ENCODE measurements at places on chromosomes 3 and 15. TPM values are rescaled to one million over a fixed set of nuclear protein-coding genes. Genes with fewer than 3 reads are reported as not detected.

- no peaks in the 10 kb centered on the region for H3K27me3 ChIP-seq
- no peaks in the 10 kb centered on the region for H3K36me3 ChIP-seq
- DNase-seq: no peak
- H3K4me1 ChIP-seq: no peaks in the 10 kb centered on the region
- no peak overlapping the region for H3K27ac ChIP-seq
Observed at GRCh38 chr3:11254876-11255275, 17.3 kb upstream of the ATG7 start.

DNA sequence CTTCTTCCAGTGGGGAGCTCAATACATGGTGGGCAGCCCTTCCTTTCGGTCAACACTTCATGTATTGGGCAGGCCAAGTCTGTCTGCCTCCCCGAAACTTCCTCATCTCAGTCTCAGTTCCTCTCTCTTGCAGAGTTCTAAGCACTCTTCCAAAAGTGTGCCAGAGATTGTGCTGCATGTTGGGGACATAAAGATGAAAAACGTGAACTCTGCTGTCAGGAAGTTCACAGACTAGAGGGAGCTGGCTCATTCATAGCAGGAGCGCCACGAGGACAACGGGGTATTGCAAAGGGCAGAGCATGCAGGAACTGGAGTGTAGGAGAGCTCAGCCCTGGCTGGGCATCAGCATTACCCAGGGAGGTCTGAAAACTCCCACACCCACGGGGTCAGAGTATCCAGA, 15.3 kb upstream of the EPHB3 start:
- no peak for DNase-seq
- H3K36me3 ChIP-seq: no peaks in the 10 kb centered on the region
- H3K4me3 ChIP-seq: no peak overlapping the region
- no peak overlapping the region for H3K27ac ChIP-seq

- no peaks in the 10 kb centered on the region for H3K36me3 ChIP-seq
- no peaks in the 10 kb centered on the region for H3K4me1 ChIP-seq
- DNase-seq: no peak
Observed at GRCh38 chr3:158532099-158532734, 38.8 kb upstream of the MLF1 start.

GRCh38 chr15:46409841-46410301, 775.0 kb downstream of the SQOR start:
- H3K4me3 ChIP-seq: no peak overlapping the region
- no peaks in the 10 kb centered on the region for H3K27me3 ChIP-seq
- H3K36me3 ChIP-seq: no peaks in the 10 kb centered on the region
- no peak for DNase-seq
- no peak overlapping the region for H3K27ac ChIP-seq

GRCh38 chr15:70264014-70264582, 166.4 kb upstream of the TLE3 start:
- no peaks in the 10 kb centered on the region for H3K27me3 ChIP-seq
- no peak overlapping the region for H3K4me3 ChIP-seq
- no peak overlapping the region for H3K27ac ChIP-seq
- DNase-seq: no peak
- H3K4me1 ChIP-seq: peaks cover 23% of the 10 kb centered on the region

DNA sequence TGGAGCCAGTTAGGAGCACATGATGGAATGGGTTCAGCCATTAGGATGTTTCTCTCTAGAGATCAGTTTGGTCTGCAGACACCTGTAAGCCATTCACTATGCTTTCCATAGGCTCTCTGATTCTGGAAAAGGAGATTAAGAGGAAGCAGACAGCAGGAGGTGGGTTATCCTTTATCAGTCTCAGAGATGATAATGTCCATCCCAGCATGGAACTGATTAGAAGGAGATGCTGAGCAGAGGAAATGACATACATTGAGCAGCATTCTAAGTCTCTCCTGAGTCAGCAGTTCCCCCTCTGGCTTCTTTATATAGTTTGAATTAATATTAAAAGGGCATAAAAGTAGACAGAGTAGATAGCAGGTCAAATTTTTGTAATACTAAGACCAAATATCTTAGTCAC, 591.1 kb downstream of the GBE1 start:
- H3K4me1 ChIP-seq: no peaks in the 10 kb centered on the region
- no peaks in the 10 kb centered on the region for H3K27me3 ChIP-seq
- DNase-seq: no peak
- H3K27ac ChIP-seq: no peak overlapping the region

DNA sequence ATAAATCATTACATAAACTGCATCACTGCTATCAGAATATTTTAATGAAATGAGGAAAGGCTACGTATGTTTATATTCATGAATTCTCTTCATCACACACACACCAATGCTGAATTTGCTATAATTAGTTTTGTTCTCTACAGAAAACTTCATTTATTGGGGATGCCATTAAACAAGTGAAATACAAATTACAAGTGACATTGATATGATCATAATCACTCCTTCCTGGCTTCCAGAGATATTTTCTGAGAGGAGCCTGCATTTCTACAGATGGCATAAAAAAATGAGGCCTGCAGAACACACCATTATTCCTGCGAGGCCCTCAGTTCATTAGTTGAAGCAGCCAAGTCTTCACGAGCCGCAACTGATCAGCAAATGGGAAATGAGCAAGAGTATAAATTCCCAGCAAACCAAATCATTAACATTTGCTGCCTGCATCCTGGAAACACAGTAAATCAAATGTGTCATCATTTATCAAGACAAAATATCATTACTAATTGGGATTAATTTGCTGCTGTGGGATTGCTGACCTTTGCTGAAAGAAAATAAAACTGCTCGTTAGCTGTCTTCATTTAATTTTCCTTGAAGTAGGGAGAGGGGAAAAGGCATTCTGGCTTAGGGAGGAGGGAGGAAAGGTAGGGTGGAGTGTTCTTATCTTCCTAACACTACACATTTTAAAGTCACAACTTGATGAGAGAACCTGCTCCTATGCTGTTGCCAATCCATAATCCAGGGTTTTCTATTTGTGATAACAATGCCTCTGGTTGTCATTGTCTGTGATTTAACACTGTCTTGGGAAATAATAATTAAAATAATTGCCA, 921.9 kb downstream of the SQOR start:
- H3K4me3 ChIP-seq: no peak overlapping the region
- H3K36me3 ChIP-seq: no peaks in the 10 kb centered on the region
- H3K27ac ChIP-seq: no peak overlapping the region

- no peaks in the 10 kb centered on the region for H3K4me1 ChIP-seq
- no peak overlapping the region for H3K4me3 ChIP-seq
- no peak for DNase-seq
- no peaks in the 10 kb centered on the region for H3K36me3 ChIP-seq
- H3K27ac ChIP-seq: no peak overlapping the region
- no peaks in the 10 kb centered on the region for H3K27me3 ChIP-seq
Observed at GRCh38 chr3:45280971-45281370, 54.9 kb upstream of the TMEM158 start.

DNA sequence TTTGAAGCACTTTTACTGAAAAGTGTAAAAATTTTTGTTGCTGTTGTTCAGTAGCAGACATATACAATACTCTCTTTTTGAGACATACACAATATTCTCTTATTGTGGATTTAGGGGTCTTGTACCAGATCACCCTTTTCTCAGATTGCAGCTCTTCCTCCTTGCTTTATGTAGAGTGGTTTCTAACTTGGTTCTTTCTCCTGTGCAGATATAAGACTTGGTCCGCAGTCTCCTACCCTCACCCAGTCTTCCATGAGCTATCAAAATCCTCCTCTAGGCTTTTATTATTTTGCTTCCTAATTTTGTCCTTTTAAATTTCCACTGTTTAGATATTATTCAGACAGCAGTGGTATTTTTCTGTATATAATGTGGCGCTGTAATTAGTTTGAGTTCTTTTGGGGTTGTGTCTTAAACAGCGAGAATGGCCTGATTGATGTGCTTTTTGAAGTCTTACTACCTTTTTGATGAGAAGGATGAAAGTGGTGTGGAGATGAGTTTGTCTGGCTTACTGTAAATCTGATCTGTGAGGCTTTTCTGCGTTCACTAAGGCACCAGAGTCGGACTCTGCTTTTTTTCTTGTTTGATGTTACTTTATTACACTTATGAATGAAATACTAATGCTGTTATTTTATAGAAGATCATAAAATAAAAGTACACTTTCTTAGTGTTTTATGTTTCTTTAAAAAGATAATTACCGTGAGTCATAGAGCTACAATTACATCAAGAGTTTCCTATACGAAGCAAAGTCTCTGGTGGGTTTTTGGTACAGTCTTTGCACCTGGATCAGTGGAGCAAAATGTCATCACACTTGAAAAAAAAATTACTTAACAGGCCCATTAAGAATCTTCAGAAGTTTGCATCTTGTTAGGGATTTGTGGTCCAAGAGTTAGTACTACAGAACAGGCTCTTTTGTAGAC, 27.8 kb downstream of the FNDC3B start:
- H3K36me3 ChIP-seq: no peaks in the 10 kb centered on the region
- no peaks in the 10 kb centered on the region for H3K27me3 ChIP-seq
- no peak overlapping the region for H3K27ac ChIP-seq
- no peaks in the 10 kb centered on the region for H3K4me1 ChIP-seq

DNA sequence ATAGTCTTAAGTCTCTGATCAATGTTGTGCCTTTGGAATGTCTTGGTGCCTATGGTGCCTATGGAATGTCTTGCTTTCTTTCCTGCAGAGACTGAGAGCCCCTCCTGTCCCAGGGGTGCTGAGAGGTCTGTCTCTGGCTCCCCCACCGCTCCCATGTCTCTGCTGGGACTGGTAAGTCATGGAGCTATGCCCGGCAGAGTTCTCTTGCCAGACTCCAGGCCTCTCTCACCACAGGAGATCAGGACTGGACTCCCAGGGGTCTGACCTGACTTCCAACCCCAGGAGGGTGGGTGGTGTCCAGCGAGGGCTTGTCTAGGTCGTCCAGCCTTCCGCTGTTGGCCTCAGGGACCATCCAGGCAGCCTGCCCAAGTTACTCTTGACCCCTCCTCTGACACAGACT, 14.0 kb upstream of the CYP11A1 start:
- no peaks in the 10 kb centered on the region for H3K36me3 ChIP-seq
- H3K27ac ChIP-seq: no peak overlapping the region
- DNase-seq: no peak
- peaks cover 32% of the 10 kb centered on the region for H3K4me1 ChIP-seq

DNA sequence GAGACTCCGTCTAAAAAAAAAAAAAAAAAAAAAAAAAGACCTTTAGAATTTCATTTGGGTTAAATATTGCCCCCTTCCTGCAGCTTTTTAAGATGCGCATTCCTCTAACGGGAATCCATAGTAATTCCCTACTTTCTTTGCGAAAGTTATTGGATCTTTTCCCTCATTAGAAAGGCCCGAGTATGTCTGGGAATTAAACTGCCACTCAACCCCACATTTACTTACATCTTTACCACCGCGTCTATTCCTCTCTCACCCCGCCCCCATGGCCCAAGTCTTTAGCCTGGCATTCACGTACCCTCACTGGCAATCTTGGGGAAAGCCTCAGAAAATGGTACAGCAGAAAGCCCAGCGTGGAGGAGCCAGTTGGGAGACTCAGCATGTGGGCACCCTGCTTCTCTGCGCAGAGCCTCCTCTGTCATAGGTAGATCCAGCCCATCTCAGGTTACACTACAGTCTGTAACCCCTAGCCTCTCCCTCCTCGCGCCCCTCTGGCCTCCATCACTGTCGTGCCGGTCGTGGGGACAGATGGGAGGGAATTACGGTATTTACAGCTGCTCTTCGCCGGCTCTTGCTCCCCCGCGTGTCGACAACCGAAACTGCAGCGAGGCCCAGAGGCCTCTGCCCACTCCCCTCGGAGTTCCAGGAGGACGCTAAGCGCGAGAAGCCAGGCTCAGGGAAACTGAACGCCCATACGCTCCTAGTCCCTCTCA, 6.4 kb upstream of the ANKDD1A start:
- H3K36me3 ChIP-seq: no peaks in the 10 kb centered on the region
- H3K4me1 ChIP-seq: peaks cover 21% of the 10 kb centered on the region
- DNase-seq: peak; percentile 79
- peak overlapping the region; percentile 38 for H3K4me3 ChIP-seq
- H3K27me3 ChIP-seq: no peaks in the 10 kb centered on the region

- no peaks in the 10 kb centered on the region for H3K4me1 ChIP-seq
- no peaks in the 10 kb centered on the region for H3K27me3 ChIP-seq
- DNase-seq: no peak
- H3K4me3 ChIP-seq: no peak overlapping the region
- H3K36me3 ChIP-seq: no peaks in the 10 kb centered on the region
Observed at GRCh38 chr15:81504170-81504905, 130.3 kb upstream of the TMC3 start.

GRCh38 chr3:101414121-101414520, 93.7 kb upstream of the IMPG2 start:
- DNase-seq: no peak
- no peak overlapping the region for H3K4me3 ChIP-seq
- H3K27ac ChIP-seq: no peak overlapping the region
- H3K27me3 ChIP-seq: no peaks in the 10 kb centered on the region

- no peaks in the 10 kb centered on the region for H3K27me3 ChIP-seq
- no peaks in the 10 kb centered on the region for H3K36me3 ChIP-seq
- H3K27ac ChIP-seq: no peak overlapping the region
- H3K4me1 ChIP-seq: no peaks in the 10 kb centered on the region
Observed at GRCh38 chr3:153180860-153181372, 18.9 kb downstream of the RAP2B start.

DNA sequence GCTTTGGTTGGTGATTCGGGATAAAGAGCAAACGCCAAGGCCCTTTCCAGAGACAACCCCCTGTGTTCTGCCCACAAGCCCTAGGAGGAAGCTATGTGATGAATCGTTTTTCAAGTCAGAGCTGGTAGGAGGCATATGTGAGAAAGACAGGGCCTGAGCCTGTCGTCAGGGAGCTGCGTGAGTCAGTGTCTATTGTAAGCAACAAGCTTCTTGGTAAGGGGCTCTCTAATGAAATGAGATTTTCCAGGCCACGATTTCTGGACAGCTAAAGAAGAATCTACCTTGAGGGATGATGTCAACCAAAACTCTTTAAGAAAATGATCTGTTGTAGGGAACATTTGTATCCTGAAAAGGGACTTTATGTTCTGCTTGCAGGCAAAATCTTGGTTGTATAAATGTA, 318.9 kb upstream of the IL12A start:
- no peaks in the 10 kb centered on the region for H3K4me1 ChIP-seq
- no peak overlapping the region for H3K27ac ChIP-seq
- H3K4me3 ChIP-seq: no peak overlapping the region
- H3K36me3 ChIP-seq: no peaks in the 10 kb centered on the region

The ITIH1 gene
- not detected for total RNA-seq

The PFN2 gene
- 5.4 TPM for total RNA-seq

The CCK gene
- total RNA-seq: not detected

The KCNAB1 gene
- not detected for total RNA-seq

The LSMEM2 gene
- not detected for total RNA-seq

The ZIC1 gene
- not detected for total RNA-seq

The RFT1 gene
- 26.0 TPM for total RNA-seq

The ASB14 gene
- 0.08 TPM for total RNA-seq
